ENCODE measurements at places on chromosomes 12 and 14.

DNA sequence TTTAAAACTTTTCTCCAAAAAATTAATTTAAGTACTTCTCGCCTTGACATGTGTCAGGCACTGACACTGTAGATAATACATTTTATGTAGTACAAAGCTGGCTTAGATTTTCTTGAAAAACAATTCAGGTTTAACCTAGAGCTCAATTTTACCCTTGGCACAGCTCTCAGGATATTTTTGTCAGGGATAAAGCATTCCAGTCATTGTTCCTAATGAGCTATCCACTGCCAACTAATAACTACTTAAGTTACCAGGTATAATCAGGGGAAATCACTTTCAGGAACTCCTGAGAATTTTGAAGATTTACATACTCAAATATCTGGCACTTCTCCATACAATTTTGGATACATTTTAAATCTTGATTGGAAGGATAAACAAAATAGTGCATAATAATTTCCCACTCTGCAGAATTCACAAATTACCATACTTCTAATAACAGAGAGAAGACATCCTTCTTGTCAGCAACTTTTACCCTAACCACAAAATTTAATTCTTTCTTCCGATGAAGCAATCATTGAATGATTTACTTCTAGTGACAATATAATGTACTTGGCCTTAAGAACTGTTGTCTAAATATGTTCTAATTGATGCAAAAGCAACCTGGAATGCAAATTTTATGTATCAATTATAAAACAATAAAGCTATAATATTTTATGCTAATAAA, 4.8 kb downstream of the RASSF9 start:
- no peak for DNase-seq

DNA sequence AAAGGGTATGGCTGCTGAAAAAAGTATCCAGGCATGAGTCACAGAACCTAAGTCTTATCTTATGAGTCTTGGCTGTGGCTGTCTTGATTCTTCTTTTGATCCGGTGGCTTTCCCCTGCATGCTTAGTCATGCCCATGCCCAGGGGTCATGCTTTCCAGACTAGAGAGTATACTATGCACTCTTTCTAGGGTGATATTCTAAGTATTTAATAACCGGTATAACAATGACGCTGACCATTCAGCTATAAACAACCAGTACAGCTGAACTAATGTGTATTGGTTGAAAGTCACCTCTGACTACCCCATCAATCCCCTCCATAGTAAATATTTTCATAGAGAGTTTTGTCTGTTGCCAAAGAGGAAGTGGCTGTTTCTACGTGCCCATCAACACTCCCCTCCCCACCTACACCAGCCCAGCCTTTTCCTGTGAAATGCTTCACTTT, 34.7 kb upstream of the NRXN3 start:
- DNase-seq, result peak; percentile 69

DNA sequence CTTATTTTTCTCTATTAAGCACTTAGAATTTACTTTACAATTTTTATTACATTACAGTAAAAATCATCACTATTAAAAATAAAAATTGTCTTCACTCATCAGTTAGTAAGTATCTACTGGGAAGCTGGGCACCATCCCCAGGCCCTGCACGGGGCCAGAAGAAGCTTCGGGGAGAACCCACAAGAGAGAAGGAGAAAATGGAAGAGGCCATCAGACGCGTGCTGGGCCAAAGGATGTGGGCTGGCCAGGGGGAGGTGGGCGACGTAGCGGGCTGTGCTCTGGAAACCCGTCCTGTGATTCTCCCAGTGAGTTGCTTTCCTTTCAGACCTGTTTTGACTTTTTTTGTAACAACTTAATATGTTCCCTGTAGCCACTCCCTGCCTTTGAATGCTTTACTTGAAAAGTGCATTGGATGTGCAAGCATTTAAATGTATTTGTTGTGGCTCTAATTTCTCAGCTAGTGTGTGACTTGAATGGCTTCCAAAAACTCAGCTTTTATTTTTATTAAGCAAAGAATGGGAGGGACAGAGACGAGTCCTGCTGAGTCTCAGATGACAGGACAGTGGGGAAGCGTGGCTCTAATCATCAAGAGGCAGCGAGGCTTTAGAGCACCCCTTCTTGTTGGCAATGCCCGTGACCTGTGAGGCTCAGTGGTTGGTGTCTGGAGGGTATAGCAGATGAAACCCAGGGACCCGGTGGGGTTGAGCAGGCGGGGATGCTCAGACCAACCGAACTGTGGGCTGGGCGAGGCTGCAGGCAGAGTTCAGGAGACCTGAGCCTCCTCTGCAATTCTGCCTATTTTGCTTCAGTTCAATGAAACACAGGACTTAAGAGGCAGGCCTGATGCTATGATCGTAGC, 38.8 kb downstream of the SYNE3 start:
- DNase-seq, result no peak

DNA sequence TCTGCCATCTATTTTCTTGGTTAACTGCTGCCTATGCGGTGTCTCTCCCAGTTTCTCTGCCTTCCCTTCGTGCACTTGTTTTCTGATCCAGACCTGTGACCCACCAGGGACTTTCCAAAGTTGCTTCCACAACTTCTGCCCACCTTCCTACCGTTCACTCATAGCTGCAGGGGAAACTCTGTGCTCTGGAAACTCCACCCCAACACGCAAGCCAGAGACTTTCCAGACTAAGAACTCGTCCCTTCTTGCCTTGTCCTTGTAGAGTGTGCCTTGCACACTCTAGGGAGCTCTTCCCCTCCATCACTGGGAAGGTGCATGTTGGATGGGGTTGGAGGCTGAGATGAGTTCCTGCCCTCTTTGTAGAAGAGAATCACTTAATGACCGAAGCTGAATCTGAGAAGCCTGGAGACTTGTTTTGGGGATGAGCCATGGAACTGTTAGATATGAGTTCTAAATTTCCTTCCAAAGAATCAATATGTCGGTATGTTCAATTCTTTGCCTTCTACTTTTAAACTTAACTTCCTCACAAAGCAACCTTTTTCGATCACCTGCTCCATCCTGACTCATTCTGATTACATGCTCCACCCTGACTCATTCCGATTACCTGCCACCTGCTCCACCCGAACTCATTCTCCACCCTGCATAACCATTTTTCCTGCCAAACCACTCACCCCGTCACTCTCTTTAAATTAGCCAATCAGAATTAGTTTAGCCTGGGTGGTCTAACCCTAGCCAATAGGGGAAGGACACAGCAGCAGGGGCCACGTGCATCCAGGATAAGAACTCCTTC, 82.1 kb upstream of the CAPRIN2 start:
- DNase-seq, result peak; percentile 45

DNA sequence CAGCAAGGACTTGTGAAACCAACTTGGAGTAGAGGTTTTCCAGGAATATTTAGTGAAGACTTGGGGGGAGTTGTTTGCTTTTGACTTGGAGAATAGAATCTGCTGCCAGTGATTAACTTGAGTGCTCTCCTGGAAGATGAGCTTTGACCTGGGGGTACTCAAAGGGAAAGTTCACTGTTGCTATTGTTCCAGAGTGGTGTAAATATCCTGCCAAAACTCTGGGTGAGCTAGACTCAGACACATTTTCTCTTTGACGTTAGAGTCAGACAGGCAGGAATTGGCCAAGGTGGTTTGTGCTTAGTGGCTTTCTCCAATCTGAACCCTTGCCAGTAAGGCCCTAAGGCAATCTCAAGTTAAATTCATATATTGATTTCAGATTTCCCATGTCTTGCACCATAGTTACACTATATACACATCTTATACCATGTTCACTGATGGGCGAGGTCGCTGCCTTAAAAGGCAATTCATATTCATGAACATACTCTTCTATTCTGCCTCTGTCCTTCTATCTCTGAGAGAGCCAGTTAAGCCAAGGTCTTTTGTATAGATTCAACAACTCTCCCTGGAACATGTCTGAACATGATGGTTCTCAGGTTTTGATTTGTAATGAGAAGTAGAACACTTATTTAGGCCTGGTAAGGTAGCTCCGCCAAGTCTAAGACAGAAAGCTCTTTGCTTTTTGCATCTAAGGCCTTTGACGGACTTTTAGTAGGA, 204.6 kb upstream of the SLC38A2 start:
- DNase-seq, result no peak

DNA sequence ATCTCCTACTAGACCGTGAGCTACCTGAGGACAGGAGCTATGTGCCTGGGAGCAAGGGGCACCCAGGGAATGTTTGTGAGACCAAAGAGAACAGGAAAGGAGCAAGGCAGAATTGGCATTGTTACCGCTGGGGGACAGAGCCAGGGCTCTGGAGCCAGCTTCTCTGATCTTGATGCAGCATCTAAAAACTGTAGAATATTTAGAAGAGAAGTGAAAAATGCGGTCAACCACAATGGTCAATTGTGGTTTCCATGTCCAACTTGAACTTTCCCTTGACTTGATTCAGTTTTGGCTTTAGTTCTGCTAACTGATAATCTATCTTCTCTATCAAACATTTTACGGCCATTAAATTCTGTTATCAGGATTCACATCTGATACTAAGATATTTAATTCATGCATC, 201.2 kb downstream of the ANO4 start:
- no peak for DNase-seq

DNA sequence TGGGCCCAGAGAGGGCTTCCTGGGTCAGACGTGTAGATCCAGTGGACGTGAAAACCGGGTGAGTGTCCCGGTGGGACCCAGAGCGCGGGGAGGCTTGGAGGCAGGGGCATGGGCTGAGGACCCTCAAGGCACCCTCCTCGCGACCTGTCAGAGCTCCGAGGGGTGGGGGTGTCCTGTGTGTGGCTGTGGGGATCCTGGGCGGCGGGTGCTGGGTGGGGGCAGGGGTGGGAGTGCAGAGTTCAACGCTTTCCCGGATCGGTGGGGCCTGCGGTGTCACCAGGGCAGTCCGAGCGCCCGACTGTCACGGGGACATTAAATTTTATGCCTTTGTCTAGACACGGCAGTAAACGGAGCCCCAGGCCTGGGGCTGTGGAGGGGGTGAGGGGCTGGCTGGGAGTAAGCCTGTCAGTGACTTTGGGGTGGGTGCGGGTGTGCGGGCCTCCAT, 1.0 kb downstream of the TMEM121 start:
- DNase-seq, result no peak

DNA sequence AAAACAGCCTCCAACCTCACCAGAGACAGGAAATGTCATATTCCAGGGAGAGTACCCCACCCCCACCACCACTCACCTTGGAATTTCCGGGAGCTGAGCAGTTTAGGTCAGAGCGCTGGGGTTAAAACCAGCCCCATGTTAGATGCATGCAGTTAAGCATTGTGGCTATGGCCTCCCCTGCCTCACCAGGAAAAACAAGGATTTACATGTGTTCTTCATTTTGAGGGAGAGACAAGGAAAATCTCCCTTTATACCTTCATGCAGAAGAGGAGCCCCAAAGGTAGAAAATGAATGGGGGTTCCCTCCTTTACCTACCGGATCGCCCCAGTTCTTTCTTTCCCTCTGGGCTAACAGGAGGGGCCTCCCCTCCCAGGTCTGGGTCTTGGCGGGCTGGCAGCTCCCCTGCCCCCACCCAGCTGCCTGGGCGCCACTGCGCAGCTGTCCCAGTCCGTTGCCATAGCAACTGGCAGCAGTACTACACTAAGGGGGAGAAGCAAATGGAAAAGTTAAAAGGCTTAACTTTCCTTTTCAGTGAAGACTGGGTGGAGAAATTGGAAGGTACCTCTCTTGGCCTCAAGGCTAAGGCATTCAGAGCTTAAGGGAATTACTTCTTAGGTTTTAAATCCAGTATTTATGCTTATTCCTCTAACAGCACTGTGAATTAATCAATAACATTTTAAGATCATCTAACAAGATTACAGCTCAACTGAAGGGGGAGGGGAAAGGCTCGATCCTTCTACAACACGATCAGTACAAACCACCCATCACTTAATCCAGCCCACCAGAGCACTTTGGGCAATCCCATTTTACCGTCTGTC, 20.5 kb downstream of the CBX5 start:
- no peak for DNase-seq

GRCh38 chr12:105262461-105263184, 26.6 kb upstream of the APPL2 start:
- no peak for DNase-seq

- DNase-seq, result no peak
Observed at GRCh38 chr12:57840726-57841125, 5.8 kb downstream of the CTDSP2 start.

DNA sequence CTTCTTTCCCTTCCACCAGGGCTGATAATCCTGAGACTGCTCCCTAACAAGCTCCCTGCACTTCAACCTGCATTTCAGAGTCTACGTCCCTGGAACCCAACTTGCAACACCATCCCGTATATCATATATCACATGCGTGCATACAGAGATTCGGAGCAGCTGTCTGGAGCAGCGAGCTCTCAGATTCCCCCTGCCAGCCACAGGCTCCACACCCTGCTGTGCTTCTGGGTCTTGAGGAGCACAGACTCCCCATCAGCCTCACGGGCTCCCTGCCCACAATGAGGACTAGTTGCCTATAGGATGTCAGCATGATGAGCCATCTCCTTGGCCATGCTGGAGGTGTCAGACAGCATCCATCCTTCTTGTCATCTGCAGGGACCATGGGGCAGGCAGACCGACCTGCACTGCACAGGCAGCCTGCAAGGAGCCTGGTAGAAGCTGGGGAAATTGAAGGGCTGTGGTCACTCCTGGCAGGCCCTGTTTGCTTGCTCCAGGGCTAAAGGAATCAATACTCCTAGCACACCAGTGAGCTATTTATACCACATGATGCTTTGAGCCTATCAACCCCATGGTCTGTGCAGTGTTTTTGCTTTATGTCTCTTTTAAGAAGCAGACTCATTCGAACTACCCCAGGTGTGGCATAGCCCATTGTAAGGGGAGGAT, 19.6 kb upstream of the HDAC7 start:
- no peak for DNase-seq
